ENCODE measurements at places on chromosomes 6 and 20. TPM values are rescaled to one million over a fixed set of nuclear protein-coding genes. Genes with fewer than 3 reads are reported as not detected.

DNA sequence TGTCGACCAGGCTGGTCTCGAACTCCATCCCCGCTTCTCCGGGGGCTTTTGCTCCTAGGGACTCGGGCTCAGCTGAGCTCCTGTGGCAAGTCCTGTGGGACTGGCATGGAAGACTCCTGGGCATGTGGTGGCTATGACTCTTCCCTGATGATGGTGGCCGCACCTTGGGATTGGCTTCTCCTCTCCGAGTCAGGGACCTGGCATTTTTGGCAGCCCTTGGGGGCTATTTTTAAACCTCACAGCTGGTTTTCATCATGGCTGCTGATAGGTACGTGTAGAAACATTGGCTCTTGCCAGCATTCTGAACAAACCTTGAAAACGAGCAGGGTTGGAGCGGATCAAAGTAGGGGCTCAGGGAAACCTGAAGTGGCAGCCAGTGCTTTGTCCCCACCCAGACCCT is 54.1 kb downstream of the RBM38 start:
- H3K4me3 ChIP-seq, result no peak overlapping the region
- H3K27me3 ChIP-seq, result no peaks in the 10 kb centered on the region
- H3K27ac ChIP-seq, result no peak overlapping the region
- DNase-seq, result no peak
- H3K36me3 ChIP-seq, result no peaks in the 10 kb centered on the region

DNA sequence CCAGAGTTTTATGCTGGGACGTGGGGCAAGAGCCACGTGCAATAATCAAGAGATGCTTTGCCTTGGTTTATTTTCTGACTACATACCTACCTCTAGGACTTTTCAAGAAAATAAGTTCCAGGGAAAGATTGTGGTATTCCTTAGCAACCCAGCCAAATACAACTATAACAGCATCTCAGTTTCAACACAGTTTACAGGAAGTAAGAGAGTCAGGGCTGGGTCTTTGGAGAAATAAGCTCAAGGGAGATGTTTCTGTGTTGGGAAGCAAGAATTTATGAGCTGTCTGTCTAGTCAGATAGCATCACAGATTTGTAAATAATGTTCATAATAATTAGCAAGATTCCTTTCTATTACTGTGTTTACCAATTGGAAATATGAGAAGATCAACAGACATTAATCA is 35.1 kb downstream of the MAP3K5 start:
- peaks cover 2% of the 10 kb centered on the region for H3K36me3 ChIP-seq
- DNase-seq, result no peak
- H3K27me3 ChIP-seq, result no peaks in the 10 kb centered on the region
- H3K27ac ChIP-seq, result no peak overlapping the region
- peaks cover 63% of the 10 kb centered on the region for H3K4me1 ChIP-seq

Gene RBBP9
- total RNA-seq, result 17.7 TPM

DNA sequence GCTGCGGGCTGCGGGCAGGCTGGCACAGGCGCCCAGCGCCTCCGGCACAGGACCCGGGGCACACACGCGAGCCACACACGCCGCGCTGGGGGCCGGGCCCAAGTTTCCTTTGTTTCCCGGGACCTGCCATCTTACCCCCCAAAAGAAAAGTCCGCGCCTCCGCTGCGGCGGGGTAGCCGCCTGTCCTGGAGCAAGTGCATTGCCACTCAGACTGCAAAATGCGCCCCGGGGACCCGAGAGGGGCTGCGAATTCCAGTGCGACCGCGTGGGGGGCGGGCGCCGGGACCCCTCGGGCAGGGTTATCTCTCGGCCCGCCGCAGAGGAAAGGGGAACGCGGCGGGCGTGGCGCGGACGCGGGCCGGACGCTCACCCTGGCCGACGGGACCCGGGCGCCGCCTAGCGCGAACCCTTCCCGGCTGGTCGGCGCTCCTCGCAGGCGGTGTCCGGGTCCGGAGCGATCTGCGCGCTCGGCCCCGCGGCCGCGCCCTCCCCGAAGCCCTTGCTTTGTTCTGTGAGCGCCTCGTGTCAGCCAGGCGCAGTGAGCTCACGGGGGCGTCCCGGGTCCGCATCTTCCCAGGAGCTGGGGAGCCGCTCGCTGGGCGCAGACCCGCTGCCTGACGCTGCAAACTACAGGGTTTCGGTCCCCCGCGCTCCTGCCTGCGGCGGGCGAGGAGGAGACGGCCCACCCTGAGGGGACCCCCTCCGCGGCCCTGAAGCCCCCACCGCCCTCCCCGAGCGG is 639 bp upstream of the CD24 start:
- H3K27ac ChIP-seq, result no peak overlapping the region
- DNase-seq, result peak; percentile 15
- H3K36me3 ChIP-seq, result no peaks in the 10 kb centered on the region
- H3K27me3 ChIP-seq, result peaks cover 48% of the 10 kb centered on the region
- peaks cover 14% of the 10 kb centered on the region for H3K4me1 ChIP-seq
- H3K4me3 ChIP-seq, result peak overlapping the region; percentile 46

Gene YTHDF1
- 32.9 TPM for total RNA-seq

- no peaks in the 10 kb centered on the region for H3K27me3 ChIP-seq
- peak overlapping the region; percentile 53 for H3K27ac ChIP-seq
- peak; percentile 23 for DNase-seq
- peaks cover 30% of the 10 kb centered on the region for H3K4me1 ChIP-seq
Observed at GRCh38 chr6:43368259-43369160, 937 bp downstream of the ZNF318 start.

DNA sequence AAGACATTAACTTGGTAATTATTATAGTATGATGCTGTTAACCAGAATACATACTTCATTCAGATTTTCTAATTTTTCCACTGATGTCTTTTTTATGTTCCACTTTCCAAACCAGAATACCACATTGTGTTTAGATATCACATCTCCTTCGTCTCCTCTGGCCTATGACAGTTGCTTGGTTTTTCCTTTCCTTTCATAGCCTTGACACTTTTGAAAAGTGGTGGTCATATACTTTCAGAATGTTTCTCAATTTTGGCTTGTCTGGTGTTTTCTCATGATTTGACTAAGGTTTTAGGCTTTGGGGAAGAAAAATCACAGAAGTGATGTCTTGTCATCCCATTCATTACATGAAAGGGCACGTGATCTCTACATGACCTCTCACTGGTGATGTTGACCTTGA is 24.3 kb upstream of the RIMS4 start:
- H3K4me1 ChIP-seq, result peaks cover 6% of the 10 kb centered on the region
- no peak overlapping the region for H3K4me3 ChIP-seq
- H3K36me3 ChIP-seq, result no peaks in the 10 kb centered on the region

DNA sequence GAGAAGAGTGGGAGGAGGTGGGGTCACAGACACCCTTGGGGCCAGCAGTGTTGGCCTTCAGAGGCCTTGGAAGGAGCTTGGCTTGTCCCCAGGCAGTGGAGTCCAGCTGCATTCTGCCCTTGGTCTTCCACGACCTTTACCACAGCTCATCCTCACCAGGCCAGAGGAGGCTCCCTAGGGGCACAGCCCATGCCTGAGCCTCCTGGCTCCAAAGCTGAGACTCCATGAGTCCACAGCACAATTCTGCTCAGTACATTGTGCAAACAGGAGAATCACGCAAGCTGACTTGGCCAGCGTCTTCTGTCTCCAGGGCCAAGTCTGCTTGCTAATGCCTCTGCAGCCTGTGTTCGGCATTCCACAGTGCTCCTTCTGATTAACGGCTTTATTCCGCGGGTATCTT is 337.2 kb downstream of the SMOC2 start:
- H3K36me3 ChIP-seq, result no peaks in the 10 kb centered on the region
- H3K4me1 ChIP-seq, result no peaks in the 10 kb centered on the region
- no peak overlapping the region for H3K4me3 ChIP-seq
- peaks cover 6% of the 10 kb centered on the region for H3K27me3 ChIP-seq
- DNase-seq, result no peak

- H3K36me3 ChIP-seq, result no peaks in the 10 kb centered on the region
- H3K4me3 ChIP-seq, result no peak overlapping the region
- H3K27ac ChIP-seq, result no peak overlapping the region
- H3K4me1 ChIP-seq, result no peaks in the 10 kb centered on the region
Observed at GRCh38 chr20:59495894-59496510, 108.3 kb upstream of the PHACTR3 start.

- H3K36me3 ChIP-seq, result peaks cover 2% of the 10 kb centered on the region
- no peak overlapping the region for H3K4me3 ChIP-seq
- peaks cover 19% of the 10 kb centered on the region for H3K4me1 ChIP-seq
- H3K27me3 ChIP-seq, result no peaks in the 10 kb centered on the region
- peak; percentile 44 for DNase-seq
Observed at GRCh38 chr6:166435574-166435973, 52.8 kb upstream of the MPC1 start.

DNA sequence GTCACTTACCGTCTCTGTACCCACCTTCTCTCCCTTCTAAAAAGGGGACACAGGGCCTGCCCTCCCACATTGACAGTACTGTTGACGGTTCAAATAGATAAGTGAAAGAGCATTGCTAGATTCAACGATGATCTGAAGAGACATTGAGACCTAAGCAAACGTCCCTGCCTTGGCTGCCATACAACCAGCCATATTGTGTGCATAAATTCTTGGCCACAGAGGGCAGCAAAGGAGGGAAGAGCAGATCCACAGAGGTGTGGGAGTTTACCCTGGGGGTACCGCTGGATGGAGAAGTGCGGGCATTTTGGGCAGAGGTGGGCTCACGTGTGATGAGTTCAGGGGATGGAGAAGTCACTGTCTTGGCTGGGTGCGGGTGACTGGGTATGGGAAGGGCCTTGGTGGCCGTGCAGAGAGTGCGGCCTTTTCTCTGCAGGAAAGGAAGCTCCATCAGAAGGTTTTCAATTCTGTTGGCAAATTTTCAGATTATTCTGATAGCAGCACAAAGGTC is 85.6 kb downstream of the POPDC3 start:
- H3K36me3 ChIP-seq, result no peaks in the 10 kb centered on the region
- no peaks in the 10 kb centered on the region for H3K4me1 ChIP-seq
- no peaks in the 10 kb centered on the region for H3K27me3 ChIP-seq

Gene SMPDL3A
- total RNA-seq, result 0.21 TPM

- H3K36me3 ChIP-seq, result no peaks in the 10 kb centered on the region
- no peaks in the 10 kb centered on the region for H3K4me1 ChIP-seq
- no peak overlapping the region for H3K4me3 ChIP-seq
- H3K27ac ChIP-seq, result no peak overlapping the region
Observed at GRCh38 chr6:99241905-99242534, 107.5 kb downstream of the FAXC start.

Gene FNDC1
- total RNA-seq, result not detected
